CD4-positive, alpha-beta memory T cell (primary cell): ENCODE measurements at places on chromosomes 3 and 15. TPM values are rescaled to one million over a fixed set of nuclear protein-coding genes. Genes with fewer than 3 reads are reported as not detected.
A peak's percentile ranks its signal among the peaks of the same experiment; 100 is the strongest.

DNAJB11 gene
- total RNA-seq, result 34.0 TPM

SYNPR gene
- not detected for total RNA-seq

HSPBAP1 gene
- total RNA-seq, result 22.9 TPM

GOLGA8J gene
- not detected for total RNA-seq

DNA sequence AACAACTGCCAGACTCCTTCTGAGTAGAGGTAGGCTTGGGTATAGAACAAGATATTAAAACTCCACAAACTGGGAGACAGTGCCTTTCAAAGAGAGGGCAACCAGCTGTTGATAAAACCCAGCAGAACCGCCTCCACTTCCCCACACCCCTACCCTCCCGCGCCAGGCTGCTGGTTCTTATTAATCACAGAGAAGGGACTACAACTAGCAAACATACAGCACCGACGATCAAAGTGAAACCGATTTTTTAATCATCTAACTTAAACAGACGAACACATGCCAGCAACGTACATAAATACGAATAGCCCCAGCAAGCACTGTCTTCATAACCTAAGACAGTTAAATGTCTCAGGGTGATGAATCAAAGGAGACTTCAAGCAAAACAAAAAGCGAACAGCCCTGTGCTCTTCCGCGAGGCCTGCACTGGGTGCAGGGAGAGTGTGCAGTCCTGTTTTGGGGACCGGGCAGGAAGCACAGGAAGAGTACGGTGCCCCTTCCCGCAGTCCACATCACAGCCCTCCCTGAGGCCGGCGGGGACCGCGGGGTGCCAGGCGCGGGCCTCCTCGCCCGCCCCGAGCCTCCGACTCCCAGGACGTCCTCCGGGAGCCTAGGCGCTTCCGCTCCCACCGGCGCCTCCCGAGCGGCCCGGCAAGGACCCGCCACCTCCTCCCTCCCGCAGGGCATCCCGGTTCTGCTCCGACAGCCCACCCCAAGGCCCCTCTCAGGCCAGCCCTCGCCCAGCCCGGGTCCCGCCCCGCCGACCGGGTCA is 75.1 kb upstream of the VGLL4 start:
- peak overlapping the region; percentile 64 for H3K27ac ChIP-seq
- DNase-seq, result peak; percentile 32
- H3K4me1 ChIP-seq, result peaks cover 13% of the 10 kb centered on the region
- H3K36me3 ChIP-seq, result no peaks in the 10 kb centered on the region
- H3K4me3 ChIP-seq, result peak overlapping the region; percentile 59

- no peaks in the 10 kb centered on the region for H3K36me3 ChIP-seq
- H3K27ac ChIP-seq, result no peak overlapping the region
- no peak for DNase-seq
These were observed 223.1 kb downstream of the MEIS2 start for GRCh38 chr15:36877294-36877693.

DNA sequence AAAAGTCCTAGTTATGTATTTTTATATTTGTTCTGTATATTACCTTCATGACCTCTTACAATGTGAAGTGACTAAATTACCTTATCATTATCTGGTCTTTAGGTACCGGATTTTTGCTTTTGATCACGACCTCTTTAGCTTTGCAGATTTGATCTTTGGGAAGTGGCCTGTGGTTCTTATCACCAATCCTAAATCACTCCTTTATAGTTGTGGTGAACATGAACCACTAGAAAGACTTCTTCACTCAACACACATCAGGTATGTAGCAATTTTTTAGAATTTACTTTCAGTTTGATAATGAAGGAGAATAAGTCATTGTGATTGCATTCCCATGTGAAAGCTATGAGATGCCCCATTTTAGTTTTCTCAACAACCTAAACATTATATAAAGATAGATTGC is 18.3 kb downstream of the TMEM62 start:
- peaks cover 28% of the 10 kb centered on the region for H3K4me1 ChIP-seq
- H3K27me3 ChIP-seq, result no peaks in the 10 kb centered on the region
- H3K4me3 ChIP-seq, result no peak overlapping the region
- DNase-seq, result peak; percentile 79

DNA sequence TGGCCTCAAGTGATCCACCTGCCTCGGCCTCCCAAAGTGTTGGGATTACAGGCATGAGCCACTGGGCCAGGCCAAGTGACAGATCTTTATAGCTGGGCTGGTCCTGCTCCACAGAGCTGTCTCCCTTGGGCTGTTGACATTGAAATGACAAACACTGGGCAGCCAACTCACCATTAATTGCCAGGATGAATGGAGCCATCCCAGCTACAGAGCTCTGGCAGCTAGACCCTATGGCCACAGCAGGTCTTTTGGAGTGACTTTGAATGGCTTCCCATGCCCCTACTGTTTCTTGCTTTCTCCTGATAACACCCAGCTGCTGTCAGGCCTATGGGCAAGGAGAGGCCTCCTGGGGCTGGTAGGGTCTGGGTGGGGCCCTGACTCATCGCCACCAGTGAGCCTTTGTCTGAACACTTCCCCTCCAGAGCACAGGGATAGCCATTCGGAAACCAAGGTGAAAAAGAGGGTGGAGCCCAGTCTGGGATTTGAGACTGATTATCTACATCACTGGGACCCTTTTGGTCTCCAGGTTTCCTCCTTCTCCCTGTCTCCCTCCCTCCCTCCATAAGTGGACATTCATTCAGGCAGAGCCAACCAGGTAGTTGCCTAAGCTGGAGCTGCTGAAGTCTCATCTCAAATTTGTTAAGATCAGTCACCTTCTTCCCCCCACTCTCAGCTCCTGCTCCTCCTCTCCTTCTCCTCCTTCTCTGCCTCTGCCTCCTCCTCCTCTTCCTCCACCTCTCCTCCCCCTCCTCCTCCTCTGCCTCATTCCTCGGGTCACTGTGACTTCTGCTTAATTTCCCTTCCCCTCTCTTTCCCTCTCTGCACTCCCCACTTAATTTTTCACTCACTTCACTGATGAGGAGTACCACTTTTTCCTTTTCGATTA is 34.0 kb downstream of the BHLHE40 start:
- H3K36me3 ChIP-seq, result no peaks in the 10 kb centered on the region
- H3K4me3 ChIP-seq, result no peak overlapping the region
- H3K27ac ChIP-seq, result no peak overlapping the region
- H3K4me1 ChIP-seq, result peaks cover 58% of the 10 kb centered on the region

DNA sequence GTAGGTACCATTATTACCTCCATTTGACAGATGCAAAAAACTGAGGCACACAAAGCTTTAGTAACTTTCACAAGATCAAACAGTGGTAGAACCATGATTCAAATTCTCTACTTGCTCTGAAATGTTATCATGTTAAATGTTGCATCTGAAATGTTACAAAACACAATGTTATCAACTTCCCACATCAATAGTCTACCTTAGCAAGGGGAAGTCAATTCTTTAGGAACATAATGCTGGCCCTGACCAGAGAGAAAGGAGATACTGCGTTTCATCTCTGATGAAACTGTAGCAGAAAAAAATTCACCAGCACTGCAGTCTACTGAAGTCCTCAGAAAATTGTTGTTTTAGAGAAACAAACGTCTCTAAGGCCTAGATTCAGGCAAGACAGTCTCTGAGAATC is 174.1 kb downstream of the SATB1 start:
- DNase-seq, result no peak
- no peak overlapping the region for H3K4me3 ChIP-seq
- no peaks in the 10 kb centered on the region for H3K27me3 ChIP-seq
- H3K4me1 ChIP-seq, result no peaks in the 10 kb centered on the region
- H3K27ac ChIP-seq, result no peak overlapping the region

DNA sequence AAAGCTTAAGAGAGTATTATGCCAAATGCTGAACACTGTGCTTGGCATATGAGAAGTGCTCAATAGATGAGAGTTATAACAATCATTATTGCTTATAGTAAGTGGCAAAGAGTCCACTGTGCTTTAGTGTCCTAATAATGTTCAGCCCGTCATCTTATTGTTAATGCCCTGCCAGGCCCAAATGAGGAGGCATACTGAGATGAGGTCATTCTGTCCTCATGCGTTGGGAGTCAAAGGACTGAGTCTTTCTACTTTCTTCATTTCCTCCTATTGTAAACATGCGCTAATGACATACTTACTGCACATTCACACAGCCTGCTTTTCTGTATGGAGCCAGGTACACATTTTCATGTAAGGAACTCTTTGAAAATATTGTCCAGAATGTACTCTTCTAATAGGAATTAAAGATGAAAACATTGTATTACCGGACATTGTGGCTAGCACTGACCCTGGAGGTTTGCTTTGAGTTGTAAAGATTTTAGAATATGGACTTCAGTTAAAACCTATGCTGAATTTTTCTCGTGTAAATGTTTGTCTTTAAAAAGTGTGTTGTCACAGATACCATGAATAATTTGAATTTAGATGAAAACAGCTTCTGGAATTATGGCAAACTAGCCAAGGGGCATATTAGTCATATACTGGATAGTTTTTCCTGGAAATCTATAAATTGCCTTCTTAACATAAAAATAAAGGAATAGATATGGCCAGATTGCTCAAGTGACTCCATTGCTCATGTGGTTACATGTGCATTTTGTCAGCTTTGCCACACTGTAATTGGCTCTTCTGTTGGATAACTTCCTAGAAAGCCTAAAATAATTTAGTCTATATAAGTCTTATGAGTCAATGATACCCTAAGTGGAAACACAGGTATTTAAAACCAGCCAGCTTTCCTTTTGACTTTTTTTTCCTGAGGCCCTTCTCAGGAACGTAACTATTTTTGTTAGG is 38.3 kb downstream of the KBTBD12 start:
- no peaks in the 10 kb centered on the region for H3K36me3 ChIP-seq
- no peak overlapping the region for H3K27ac ChIP-seq
- H3K4me3 ChIP-seq, result no peak overlapping the region
- DNase-seq, result no peak
- H3K4me1 ChIP-seq, result no peaks in the 10 kb centered on the region

- no peak overlapping the region for H3K4me3 ChIP-seq
- no peak overlapping the region for H3K27ac ChIP-seq
- no peak for DNase-seq
These were observed 18.8 kb downstream of the SLC25A26 start for GRCh38 chr3:66239513-66240123.

DNA sequence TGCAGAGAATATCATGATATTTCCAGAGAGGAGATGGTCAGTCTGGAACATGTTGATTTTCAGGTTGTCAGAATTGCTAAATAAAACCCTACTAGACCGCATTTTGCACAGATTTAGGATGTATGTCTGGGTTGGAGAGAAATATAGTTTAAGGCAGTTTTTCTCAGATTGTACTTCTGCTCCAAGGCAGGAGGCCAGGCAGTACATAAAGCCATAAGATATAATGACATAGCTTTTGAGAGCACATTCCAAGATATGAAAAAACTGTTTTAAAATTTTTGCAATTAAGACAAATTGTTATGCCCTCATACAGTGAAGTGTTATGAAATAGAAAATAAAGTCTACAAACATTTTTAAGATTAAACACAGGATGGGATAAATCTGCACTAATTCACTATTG is 301.8 kb upstream of the CBLB start:
- no peaks in the 10 kb centered on the region for H3K27me3 ChIP-seq
- H3K4me3 ChIP-seq, result no peak overlapping the region
- no peak for DNase-seq
- H3K36me3 ChIP-seq, result no peaks in the 10 kb centered on the region
- peaks cover 32% of the 10 kb centered on the region for H3K4me1 ChIP-seq

GRCh38 chr3:37752649-37753025 is 109.0 kb upstream of the CTDSPL start:
- no peaks in the 10 kb centered on the region for H3K27me3 ChIP-seq
- H3K4me3 ChIP-seq, result no peak overlapping the region
- H3K36me3 ChIP-seq, result no peaks in the 10 kb centered on the region
- H3K4me1 ChIP-seq, result no peaks in the 10 kb centered on the region
- no peak overlapping the region for H3K27ac ChIP-seq

- DNase-seq, result no peak
- H3K27me3 ChIP-seq, result no peaks in the 10 kb centered on the region
- no peak overlapping the region for H3K27ac ChIP-seq
- H3K4me3 ChIP-seq, result no peak overlapping the region
- no peaks in the 10 kb centered on the region for H3K4me1 ChIP-seq
These were observed 6.2 kb downstream of the P2RY1 start for GRCh38 chr3:152841131-152841530.

GRCh38 chr3:71763426-71763825 is 9.8 kb downstream of the GPR27 start:
- no peak for DNase-seq
- no peaks in the 10 kb centered on the region for H3K27me3 ChIP-seq
- H3K4me1 ChIP-seq, result no peaks in the 10 kb centered on the region
- no peak overlapping the region for H3K4me3 ChIP-seq

DNA sequence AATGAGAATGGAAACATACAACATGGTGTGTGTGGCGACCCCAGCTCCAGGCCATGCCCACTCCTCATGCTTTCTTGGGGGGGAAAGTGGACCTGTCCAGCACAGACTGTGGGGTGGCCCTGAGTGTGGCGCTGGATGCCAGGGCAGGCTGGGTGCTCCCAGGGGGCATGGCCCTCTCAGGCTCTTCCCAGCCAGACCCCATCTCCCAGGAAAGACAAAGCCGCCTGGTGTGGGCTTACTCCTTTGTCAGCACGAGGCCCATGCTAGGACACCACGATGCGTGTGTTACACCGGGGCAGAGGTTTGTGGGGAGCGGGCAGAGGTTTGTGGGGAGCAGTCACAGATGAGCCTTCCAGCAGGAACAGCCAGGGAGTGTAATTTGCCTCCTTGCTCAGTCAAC is 68.5 kb downstream of the ABTB1 start:
- no peak overlapping the region for H3K4me3 ChIP-seq
- H3K36me3 ChIP-seq, result no peaks in the 10 kb centered on the region
- no peak overlapping the region for H3K27ac ChIP-seq
- no peaks in the 10 kb centered on the region for H3K27me3 ChIP-seq
- peaks cover 4% of the 10 kb centered on the region for H3K4me1 ChIP-seq

- no peaks in the 10 kb centered on the region for H3K36me3 ChIP-seq
- no peak overlapping the region for H3K27ac ChIP-seq
- H3K4me1 ChIP-seq, result no peaks in the 10 kb centered on the region
- DNase-seq, result no peak
These were observed 180.8 kb downstream of the PYDC2 start for GRCh38 chr3:191641789-191642188.

GRCh38 chr3:15307580-15307979 is 24.8 kb downstream of the SH3BP5 start:
- H3K4me1 ChIP-seq, result peaks cover 87% of the 10 kb centered on the region
- H3K27me3 ChIP-seq, result no peaks in the 10 kb centered on the region
- DNase-seq, result no peak
- H3K27ac ChIP-seq, result no peak overlapping the region
- peaks cover 20% of the 10 kb centered on the region for H3K36me3 ChIP-seq
- H3K4me3 ChIP-seq, result no peak overlapping the region

GRCh38 chr3:147360646-147361453 is 45.5 kb downstream of the ZIC4 start:
- no peaks in the 10 kb centered on the region for H3K36me3 ChIP-seq
- no peak for DNase-seq
- H3K4me1 ChIP-seq, result no peaks in the 10 kb centered on the region
